ENCODE measurements at places on chromosomes 3 and 15.

DNA sequence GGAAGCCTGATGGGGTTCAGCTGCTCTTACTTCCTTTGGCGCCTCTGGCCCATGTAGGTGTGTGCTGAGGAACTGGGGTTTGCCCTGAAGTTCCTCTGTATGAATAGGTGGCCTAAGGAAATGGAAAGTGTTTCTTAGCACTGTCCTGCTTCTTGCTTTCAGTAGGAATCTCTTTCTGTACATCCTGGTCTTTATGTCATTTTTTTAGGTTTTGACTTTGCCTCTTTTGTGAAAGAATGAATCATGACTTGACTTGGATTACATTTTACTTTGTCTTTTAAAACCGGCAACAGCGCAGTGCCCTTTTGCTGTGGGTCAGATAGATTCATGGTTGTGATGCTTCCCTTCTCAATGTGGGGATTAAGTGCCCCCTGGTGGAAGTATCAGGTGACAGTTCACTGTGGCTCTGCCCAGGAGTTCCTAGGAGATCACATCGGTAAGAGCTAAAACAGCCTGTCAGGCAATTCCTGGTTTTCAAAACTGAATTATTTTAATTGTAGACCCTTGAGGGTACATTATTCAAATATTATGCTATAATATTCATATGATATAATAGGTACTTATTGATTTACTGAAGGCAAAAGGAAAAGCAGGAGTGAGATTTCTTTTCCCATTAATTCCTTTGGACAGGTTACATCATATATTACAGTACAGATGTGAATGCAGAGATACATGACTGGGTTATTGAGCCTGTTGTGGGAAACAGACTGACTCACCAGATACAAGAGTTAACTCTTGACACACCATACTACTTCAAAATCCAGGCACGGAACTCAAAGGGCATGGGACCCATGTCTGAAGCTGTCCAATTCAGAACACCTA is 95.4 kb downstream of the HCN4 start:
- DNase-seq, result peak; percentile 40

- no peak for DNase-seq
These were observed 56.2 kb upstream of the LEKR1 start for GRCh38 chr3:156769721-156770654.

DNA sequence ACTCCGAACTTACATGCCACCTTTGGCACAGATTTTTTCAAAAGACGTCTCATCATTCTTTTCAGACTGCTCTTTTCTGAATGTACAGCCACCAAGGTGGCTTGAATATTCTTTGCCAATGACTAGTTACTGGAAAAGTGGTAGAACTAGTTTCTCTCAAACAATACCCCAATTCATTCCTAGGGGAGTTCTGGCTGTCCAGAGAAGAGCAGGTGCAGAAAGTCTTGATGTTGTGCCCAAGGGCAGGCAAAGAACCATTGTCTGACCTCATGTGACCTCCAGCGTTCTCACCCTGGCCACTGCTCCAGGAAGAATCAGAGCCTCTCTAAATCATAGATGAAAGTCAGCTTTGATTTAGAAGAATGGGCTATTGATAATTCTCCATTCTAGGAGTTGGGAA is 5.5 kb downstream of the LMOD3 start:
- no peak for DNase-seq

DNA sequence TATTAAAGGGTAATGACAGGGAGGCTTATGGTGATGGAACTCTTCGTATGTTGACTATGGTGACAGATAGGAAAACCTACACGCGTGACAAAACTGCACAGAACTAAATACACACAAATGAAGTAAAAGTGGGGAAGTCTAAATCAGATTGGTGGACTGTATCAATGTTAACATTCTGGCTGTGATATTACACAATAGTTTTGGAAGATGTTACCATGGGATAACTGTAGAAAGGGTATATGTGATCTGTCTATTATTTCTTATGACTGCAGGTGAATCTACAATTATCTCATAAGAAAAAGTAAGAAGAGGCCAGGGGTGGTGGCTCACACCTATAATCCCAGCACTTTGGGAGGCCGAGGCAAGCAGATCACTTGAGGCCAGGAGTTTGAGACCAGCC is 9.1 kb downstream of the HIGD2B start:
- DNase-seq, result no peak

DNA sequence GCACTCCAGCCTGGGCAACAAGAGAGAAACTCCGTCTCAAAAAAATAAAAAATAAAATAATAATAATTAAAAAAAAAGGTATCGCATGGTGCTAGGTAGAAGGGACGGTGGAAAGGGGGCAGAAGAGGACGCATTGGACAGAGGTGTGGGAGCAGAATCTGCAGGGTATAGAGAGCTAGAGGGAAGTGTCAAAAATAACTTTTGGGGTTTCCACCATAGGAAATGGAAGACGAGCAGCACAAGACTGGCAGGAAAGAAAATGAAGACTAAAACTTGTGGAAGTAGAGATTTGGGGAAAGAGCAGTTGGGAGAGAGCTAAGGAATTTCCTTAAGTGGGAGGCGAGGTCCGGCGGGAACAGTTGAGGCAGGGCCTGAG is 585 bp upstream of the MKRN2 start:
- DNase-seq, result no peak

DNA sequence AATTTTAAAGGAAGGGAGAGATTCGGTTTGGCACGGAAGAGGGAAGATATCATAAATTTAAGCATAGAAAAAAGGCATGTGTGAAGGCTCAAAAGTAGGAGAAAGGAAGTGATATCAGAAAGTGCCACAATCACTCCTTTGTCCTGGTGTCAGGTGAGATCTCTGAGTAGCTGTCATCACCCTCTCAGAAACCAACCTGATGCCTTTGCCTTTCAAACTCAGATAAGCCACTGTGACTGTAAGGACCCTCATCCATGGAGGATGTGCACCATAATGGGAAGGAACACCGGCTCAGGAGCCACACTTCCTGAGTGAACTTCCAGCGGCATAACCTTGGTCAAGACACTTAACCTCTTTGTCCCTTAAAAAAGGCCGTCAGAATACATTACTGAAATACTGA is 318.7 kb upstream of the SEMA6D start:
- DNase-seq, result no peak

DNA sequence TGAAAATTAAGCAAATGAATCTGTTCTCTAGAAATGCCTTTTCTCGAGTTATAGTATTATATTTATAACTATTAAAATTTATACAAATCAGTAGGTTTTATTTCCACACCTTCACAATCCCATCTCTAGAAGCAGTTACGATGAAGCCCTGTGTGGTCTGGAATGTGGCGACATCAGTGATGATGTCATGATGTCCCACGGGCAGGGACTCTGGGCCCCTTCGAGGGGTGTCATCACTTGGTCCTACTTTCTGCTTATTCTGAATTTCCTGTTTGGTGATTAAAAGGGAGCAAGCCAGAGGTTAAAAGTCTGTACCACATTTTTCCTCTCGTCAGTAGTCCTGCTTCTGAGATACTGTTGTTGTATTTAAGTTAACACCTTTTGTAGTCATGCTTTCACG is 67.4 kb downstream of the PIK3R4 start:
- DNase-seq, result no peak

- no peak for DNase-seq
These were observed 308.6 kb downstream of the TBC1D5 start for GRCh38 chr3:17433876-17434275.

DNA sequence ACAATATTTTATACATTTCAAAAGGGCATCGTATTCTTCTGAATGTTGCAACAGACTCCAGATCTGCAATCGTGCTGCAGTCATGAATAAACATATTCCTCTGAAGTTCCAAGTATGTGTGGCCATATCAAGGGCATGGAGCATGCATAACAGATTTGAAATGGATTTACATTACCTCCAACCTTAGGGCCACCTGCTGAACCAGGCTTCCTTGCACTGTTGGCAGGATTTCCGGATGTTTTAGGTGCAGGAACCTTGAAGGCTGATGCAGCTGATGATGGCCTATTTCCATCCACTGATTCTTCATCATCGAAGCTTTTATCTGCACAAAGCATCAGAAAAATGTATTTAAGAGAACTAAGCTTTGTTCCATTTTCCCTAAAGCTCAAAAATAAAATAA is 73.5 kb downstream of the CLASP2 start:
- no peak for DNase-seq

- DNase-seq, result no peak
These were observed 57.7 kb downstream of the CNTN4 start for GRCh38 chr3:2156244-2156847.

- DNase-seq, result no peak
These were observed 48.3 kb downstream of the GREM1 start for GRCh38 chr15:32766101-32766500.

DNA sequence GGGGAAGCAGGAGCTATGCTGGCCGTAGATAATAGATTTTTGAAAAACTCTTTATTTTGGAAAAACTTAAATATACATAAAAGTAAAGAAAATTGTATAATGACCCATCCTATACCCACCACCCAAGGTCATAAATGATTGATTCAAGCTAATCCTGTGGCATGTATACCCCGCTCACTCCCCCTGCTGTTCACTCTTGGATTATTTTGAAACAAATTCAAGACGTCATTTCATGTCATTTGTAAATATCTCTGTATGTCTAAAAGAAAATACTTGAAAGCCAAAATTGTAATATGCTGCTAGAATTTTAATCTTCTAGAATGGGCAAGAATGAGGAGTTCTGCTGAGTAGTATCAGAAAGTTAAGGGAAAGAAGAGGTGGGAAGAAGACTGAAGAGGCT is 241.7 kb downstream of the FEZF2 start:
- no peak for DNase-seq
